ENCODE measurements at places on chromosomes 7 and 10. TPM values are rescaled to one million over a fixed set of nuclear protein-coding genes. Genes with fewer than 3 reads are reported as not detected.

The PBLD gene
- 3.9 TPM for total RNA-seq

The HMX2 gene
- 0.10 TPM for total RNA-seq

The EPHA1 gene
- total RNA-seq: not detected

The SPDYE5 gene
- total RNA-seq: not detected

The LIPM gene
- not detected for total RNA-seq

The SLC39A12 gene
- total RNA-seq: not detected

The PLOD3 gene
- 74.4 TPM for total RNA-seq

The SLC26A3 gene
- total RNA-seq: not detected

The KLLN gene
- total RNA-seq: 0.50 TPM

The PTF1A gene
- not detected for total RNA-seq

The JAKMIP3 gene
- total RNA-seq: 1.9 TPM

The TRIM73 gene
- 2.0 TPM for total RNA-seq

The GPC2 gene
- 0.67 TPM for total RNA-seq

The SPAM1 gene
- not detected for total RNA-seq

The CRPPA gene
- 0.79 TPM for total RNA-seq

The UBE2D4 gene
- total RNA-seq: 11.7 TPM

The COL17A1 gene
- 3.8 TPM for total RNA-seq

The TMEM229A gene
- total RNA-seq: not detected

The BMPER gene
- total RNA-seq: 11.0 TPM

The ELFN1 gene
- 0.55 TPM for total RNA-seq

The FXYD4 gene
- total RNA-seq: not detected

The GRM8 gene
- total RNA-seq: not detected

The SLC13A1 gene
- not detected for total RNA-seq

The FKBP6 gene
- total RNA-seq: not detected

The NEBL gene
- 3.9 TPM for total RNA-seq

The ADARB2 gene
- not detected for total RNA-seq

The PAX4 gene
- total RNA-seq: not detected

The SORCS1 gene
- total RNA-seq: not detected

The LEP gene
- total RNA-seq: not detected

The IDI2 gene
- total RNA-seq: not detected

The MEOX2 gene
- total RNA-seq: not detected

The AEBP1 gene
- total RNA-seq: not detected

The FAM171A1 gene
- 26.2 TPM for total RNA-seq

The LRGUK gene
- 0.30 TPM for total RNA-seq

The CAV1 gene
- total RNA-seq: 453 TPM

The GDF2 gene
- not detected for total RNA-seq

The PAXIP1 gene
- 15.0 TPM for total RNA-seq

The GRID2IP gene
- total RNA-seq: 0.01 TPM

The GSTK1 gene
- total RNA-seq: 120 TPM

The RSPH10B gene
- total RNA-seq: not detected

The UBE2D1 gene
- 23.0 TPM for total RNA-seq

The CAV2 gene
- total RNA-seq: 157 TPM

The ERV3-1 gene
- 3.5 TPM for total RNA-seq

The OR2F2 gene
- not detected for total RNA-seq

The PTPN20 gene
- 4.5 TPM for total RNA-seq

The PTPN12 gene
- 49.8 TPM for total RNA-seq

The LBX1 gene
- not detected for total RNA-seq

The ZNF438 gene
- total RNA-seq: 1.9 TPM

The LLCFC1 gene
- not detected for total RNA-seq
